ENCODE measurements at places on chromosomes 7 and 10.
A peak's percentile ranks its signal among the peaks of the same experiment; 100 is the strongest.

DNA sequence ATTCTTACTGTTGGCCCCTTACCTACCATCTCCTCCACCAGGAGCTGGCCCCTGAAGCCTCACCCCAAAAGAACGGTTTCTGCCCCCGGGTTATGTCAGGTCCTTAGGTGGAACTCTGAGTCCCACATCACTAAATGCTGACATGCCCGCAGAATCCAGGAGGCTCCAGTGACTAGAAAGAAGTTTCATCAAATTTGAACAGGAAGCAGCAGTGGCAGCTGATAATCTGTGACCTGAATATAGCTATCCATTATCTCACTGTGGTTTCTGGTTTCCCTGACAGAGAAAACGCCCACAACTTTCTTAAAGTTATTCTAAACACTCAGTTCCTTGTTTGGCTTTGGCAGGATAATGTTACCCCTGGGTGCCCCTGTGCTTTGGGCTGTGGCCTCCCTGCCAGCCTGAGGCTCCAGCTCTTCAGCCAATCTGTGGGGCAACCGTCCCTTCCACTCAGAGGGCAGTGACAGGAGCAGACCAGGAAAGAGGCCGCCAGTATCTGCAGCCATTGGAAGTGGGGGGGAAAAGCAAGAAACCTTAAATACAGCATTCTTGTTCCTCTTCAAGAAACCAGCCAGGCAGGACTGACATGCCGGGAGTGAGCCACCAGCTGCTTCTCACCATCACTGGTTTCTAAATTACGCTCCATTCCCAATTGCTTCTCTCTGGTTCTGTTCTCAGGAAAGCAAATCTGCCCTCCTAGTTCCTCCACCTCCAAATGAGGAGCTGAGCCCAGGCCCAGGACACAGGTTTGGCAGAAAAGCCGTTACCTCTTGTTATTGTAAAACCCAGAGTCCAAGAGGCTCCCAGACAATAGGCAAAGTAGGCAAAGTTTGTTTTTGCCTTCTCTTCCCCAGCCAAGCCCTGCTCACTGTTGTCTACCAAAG, 41.2 kb upstream of the VCL start:
- DNase-seq, result no peak

DNA sequence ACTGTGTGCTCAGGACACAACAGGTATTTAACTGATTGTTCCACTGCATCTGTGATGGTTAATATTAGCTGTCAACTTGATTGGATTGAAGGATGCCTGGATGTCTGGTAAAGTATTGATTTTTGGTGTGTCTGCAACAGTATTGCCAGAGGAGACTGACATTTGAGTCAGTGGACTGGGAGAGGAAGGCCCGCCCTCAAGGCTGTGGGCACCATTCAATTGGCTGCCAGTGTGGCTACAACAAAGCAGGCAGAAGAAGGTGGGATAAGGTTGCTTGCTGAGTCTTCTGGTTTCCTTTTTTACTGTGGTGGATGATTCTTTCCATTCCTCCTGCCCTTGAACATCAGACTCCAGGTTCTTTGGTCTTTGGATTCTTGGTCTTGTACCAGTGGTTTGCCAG, 137.1 kb upstream of the FAM13C start:
- no peak for DNase-seq

DNA sequence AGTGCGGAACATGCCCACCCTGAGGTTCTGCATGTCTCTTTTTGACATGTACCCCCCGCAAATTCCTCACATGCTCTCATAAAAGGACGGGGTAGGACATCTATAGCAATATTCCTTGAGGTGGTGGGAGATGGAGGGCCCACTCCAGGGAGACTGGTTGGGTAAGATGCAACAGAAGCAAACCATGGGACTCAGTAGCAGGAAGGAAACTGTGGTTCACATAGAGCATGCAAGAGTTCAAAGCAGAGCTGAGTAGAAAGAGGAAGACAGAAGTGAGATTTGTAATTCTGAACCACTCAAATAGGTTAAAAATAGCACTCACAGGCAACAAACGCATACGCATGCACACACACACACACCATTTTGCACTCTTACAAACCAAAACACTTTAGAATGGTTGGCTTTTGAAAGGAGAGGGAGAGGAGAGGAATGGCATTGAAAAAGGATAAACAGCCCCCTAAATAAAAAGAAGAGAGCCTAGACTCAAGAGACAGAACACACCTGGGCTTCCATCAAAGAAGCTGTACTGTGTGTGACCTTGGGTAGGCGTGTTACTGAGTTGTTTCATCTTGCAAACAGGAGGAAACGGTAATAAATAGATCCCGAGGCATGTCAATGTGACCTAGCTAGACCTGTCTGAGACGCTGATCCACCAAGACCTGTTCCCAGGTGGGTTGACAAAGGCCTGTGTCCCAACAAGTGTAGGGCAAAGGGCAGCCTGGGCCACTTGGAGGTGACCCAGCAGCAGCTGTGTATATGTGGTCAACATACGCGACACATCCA, 77.6 kb upstream of the LRRC4 start:
- DNase-seq, result no peak

- DNase-seq, result no peak
Observed at GRCh38 chr7:27046854-27047549, 48.8 kb downstream of the HOXA1 start.

DNA sequence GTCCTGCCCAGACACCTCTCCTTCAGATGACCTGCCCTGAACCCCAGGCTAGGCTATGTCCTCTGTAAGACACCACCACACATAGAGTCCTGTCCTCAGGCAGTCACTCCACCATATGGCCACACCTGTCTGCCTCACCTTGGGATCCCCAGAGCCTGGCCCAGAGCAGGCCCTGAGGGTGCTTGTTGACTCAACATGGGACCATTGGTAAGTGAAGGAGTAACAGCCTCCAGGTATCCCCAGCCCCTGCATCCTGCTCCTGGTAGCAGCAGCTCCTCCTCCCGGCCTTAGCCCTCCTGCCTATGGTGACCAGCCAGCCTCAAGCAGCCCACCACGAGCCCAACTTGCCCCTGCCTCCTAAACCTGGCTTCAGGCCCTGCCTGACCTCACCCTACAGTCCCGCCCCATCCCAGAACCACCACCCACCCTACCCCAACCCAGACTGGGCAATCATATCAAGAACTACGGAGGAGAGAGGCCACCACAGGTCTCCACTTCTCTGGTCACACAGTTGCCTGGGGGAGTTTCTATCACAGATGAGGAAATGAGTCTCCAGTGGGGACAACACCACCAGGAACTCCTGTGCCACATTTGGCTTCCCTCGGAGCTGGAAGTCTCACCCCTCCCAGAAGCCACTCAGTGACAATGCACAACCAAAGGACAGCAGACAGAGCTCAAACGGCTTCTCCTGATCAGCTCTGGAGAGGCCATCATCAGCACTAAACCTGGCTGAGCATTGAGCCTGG, 136.6 kb downstream of the GRID1 start:
- DNase-seq, result peak; percentile 34

GRCh38 chr10:4931587-4931986, 31.6 kb upstream of the AKR1C1 start:
- no peak for DNase-seq

DNA sequence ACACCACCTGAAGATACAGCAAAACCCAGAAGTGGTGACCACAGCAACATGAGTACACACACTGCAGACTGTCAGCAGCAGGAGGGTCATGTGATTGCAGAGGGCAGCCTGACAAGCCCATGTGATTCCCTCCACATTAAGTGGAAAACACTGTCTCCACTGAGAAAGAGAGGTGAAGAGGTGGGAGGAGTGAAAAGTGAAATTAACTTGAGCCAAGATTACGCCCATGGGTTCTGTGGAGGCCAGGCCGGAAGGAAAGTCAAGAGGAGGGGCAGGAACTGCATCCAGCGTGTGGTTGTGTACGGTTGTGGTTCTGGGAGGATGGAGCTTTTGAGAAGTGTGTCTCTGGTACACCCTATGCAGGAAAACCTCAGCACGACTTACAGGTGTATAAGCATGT, 138.5 kb downstream of the PLXNA4 start:
- no peak for DNase-seq

- no peak for DNase-seq
Observed at GRCh38 chr7:50502001-50502684, 52.0 kb upstream of the FIGNL1 start.

DNA sequence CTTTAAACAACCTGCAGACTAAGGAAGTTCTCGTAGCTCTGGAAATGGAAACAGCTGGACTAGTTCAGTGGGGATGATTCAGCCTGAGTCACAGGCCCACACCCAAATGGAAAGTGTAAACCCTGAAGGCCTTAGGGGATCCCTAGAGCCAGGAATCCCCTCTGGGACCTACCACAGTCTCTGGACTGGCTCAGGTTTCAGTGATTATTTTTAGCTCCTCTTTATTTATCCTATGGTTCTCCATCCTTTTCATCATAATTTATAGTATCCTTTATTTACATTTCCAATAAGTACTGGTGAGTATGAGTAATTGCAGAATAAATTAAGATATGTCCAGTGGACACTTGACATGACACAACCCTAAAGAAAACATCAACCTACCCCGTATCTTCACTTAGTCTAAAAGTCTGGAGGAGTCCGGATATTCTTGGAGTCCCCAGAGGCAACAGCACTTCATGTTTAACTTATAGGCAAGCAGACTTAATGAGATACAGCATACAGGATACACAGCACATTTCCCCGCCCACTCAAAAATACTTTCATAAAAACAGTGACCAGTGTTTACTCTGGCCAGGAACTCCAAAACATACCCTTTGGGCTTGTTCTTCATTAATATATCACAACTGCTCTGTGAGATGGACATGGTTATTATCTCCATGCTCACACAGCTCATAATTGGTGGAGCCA, 28.4 kb upstream of the SEMA3E start:
- DNase-seq, result no peak

DNA sequence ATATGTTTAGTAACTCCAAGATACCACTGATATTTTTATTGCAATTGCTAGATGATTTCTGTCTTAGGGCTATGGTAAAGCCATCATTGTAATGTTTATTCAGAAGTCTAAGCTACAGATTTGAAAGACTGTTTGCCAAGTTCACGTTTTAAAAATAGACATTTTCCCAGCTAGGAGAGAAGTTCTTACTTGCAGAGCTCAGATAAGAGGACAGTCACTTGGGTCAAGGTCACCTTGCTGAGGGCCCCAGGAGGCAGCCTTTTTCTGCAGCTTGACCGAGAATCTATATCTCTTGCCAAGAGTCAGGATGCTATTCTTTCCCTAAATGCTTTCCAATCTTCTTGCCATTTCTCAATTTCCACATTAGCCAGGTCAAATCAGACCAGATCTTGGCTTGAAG, 1011.2 kb downstream of the KCNMA1 start:
- no peak for DNase-seq

DNA sequence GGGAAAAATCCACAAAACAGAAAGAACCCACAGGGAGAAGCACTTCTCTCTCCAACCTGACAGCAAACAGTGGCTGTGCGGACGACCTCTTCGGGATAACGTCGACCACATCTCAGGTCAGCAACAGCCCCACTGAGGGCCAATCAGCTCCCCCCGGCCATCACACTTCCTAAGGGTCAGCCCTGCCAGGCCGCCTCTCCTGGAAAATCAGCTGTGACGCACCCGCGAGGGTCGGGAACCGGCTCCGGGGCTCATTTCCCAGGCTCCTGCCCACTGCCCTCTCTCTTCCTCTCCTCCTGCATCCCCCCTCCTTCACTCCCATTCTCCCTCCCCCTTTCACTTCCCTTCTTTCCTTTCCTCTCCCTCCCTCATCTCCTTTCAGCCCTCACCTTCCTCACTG, 118.3 kb downstream of the DIP2C start:
- peak; percentile 27 for DNase-seq

DNA sequence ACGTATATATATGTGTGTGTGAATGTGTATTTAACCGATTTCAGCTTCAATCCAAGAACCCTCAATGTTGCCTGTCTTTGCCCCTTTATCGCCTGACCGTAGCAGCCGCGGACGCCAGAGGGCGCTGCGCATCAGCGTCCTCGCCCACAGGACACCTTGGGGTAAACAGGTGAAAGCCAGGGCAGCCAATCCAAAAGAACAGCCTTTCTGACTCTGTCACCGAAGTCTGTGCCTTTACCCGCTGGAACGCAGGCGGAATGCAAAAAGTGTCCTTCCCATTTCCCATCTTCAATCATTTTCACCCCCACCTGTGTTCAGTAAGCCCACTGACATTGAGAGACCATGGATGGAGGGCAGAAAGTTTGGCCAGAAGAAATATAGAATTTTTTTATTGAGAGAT, 3.6 kb downstream of the NXPH1 start:
- DNase-seq, result no peak

GRCh38 chr7:1027242-1028043, 16.9 kb upstream of the GPR146 start:
- no peak for DNase-seq

- no peak for DNase-seq
Observed at GRCh38 chr10:126930883-126931503, 25.8 kb downstream of the DOCK1 start.

DNA sequence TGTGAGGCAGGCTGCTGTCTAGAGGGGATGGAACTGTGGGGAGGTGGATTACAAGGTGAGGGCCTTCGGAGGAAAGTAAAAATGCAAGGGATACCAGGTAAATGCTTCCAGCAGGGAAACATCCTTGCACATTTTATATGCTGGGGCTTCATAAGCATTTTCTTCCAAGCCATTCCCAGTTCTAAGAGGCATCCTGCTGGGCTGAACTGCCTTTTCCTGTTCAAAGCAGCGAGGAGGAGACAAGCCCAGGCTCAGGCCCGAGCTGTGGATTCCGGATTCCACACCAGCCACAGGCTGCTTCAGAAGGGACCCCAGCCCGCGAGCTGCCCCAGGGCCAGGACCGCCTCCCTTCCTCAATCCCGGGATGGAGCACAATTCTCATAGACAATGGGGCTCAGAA, 249.7 kb downstream of the TNS3 start:
- no peak for DNase-seq

DNA sequence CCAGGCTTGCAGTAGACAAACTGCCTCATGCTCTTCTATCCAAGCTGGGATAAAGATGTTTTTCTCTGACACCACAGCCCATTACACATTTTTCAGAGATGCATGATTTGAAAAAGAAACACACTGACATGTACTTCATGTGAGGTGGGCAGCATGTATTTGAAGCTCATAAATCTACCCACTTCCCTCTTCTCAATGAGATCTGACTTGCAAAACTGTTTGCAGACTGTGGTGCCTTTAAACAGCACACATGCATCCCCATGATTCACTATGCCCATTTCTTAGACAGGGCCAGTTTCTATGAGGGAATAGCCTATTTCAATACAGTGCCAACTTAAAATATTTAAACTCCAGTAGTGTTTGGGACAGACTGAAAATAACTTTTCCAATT, 109.8 kb downstream of the GLI3 start:
- no peak for DNase-seq

GRCh38 chr7:155405399-155406318, 52.3 kb upstream of the EN2 start:
- no peak for DNase-seq

DNA sequence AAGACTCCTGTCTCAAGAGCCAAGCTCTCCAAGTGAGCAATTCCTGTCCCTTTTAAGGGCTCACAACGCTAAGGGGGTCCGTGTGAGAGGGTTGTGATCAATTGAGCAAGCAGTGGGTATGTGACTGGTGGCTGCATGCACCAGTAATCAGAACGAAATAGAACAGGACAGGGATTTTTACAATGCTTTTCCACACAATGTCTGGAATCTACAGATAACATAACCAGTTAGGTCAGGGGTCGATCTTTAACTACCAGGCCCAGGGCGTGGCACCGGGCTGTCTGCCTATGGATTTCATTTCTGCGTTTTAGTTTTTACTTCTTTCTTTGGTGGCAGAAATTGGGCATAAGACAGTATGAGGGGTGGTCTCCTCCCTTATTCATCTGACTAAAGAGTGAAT, 54.9 kb upstream of the SP4 start:
- DNase-seq, result no peak

- DNase-seq, result no peak
Observed at GRCh38 chr7:40297741-40298311, 163.0 kb downstream of the SUGCT start.

GRCh38 chr7:157361537-157361936, 24.7 kb downstream of the DNAJB6 start:
- no peak for DNase-seq

GRCh38 chr7:93921607-93922566, at the start of gene GNG11:
TSS of gene GNG11 (plus strand) at chr7:93921735. CDS start at chr7:93922138, 403 bp downstream.
- peak; percentile 74 for DNase-seq

Data from lower lobe of right lung (tissue), 2 donors.